Stimulated activated CD8-positive, alpha-beta memory T cell treated with anti-CD3 and anti-CD28 coated beads, Interleukin-7, amount 100 ng/mL, for 4 hours (primary cell): ENCODE measurements at places on chromosomes 5 and 9.
A peak's percentile ranks its signal among the peaks of the same experiment; 100 is the strongest.

- no peak for DNase-seq
Measured at GRCh38 chr9:4090491-4090890, 209.4 kb downstream of the GLIS3 start.

DNA sequence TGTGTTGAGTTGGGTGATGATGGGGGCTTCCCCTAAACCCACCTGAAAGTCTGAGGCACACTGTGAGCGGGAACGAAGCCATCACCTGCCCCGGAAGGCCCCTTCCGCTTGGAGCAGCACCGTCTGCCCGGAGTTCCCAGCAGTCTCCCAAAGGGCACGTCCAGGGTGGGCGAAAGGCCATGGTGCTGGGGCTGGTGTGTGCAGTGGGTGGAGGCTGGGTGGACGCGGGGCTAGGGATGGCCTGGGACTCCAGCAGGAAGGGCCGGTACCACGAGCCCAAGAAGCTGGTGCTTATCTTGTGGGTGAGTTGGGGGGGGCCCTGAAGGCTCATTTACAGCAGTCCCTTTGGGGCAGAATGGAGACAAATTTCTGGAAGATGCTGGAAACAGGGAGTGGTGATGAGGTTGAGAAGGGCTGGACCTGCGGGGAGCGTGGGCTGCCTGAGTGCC, 4.6 kb downstream of the FLT4 start:
- DNase-seq: no peak

- DNase-seq: no peak
Measured at GRCh38 chr9:80649001-80649420, 1040.3 kb downstream of the TLE1 start.

DNA sequence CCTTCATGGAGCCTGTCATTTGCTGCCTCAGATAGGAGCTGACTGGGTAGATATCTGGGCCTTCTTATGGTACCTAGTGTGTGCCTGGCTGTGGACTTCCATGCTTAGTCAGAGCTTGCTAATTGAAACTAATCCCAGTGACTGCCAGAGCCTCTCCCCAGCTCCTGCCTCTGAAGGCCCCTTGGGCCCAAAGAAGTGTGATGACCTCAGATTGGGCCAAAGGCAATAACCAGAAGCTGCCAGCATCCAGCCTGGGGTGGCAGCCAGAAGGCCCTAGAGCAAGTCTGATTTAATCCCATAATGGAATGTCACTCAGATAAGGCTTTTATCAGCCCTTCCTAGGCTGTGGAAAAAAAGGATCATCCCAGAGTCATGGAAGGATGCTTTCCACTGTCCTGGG, 17.1 kb upstream of the CDC23 start:
- DNase-seq: no peak

- DNase-seq: no peak
Measured at GRCh38 chr9:16207161-16207560, 654.3 kb downstream of the CCDC171 start.

- no peak for DNase-seq
Measured at GRCh38 chr5:30900367-30900766, 293.1 kb upstream of the CDH6 start.

GRCh38 chr5:151238303-151238741, 14.4 kb upstream of the CCDC69 start:
- no peak for DNase-seq

DNA sequence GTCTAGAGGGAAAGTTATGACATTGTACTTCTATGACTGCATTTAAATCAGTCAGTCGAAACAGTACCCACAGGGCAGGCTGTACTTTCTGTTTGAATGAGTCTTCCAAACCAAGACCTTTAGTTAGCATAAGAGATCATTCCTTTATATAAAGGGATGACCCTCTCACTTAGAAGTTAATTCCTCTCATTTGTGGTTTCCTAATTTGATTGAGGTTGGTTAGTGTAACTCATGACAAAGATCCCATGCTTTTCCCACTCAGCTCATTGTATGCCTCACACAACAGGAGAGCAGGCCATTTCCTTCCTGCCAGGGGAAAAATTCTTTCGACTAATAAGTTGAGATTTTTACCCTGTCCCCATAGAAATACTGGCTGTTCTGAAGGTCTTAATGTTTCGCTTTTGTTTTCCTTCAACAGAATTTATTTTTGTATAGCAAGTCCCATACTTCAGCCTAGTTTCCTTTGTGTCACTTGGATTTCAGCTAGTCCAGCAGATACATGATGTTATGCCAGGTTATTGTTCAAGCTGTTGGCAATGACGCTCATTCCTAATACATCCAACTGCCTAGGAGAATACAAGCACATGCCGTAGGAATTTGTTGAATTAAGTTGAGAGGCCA, 500.7 kb downstream of the SPATA31D1 start:
- no peak for DNase-seq

GRCh38 chr9:1337169-1337568, 287.0 kb downstream of the DMRT2 start:
- no peak for DNase-seq

GRCh38 chr9:69097923-69098593, 62.5 kb downstream of the FXN start:
- no peak for DNase-seq

- DNase-seq: no peak
Measured at GRCh38 chr5:73913971-73914370, 288.0 kb downstream of the ARHGEF28 start.

DNA sequence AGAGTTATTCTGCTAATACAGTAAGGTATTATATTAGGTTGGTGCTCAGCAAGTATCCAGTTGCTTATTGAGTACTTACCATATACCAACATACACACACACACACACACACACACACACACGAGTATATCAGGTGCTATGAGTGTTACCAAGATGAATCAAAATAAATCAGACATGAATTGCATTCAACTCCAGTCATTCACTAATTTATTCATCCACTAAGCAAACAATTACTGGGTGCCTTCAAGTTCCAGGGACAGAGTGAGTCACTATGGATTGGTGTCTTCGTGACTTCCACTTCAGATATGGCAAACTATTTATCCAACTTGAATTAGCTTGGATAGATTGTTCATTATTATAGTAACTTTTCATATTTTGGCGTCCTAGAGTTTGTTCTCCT, 140.7 kb upstream of the SLC44A1 start:
- DNase-seq: no peak

DNA sequence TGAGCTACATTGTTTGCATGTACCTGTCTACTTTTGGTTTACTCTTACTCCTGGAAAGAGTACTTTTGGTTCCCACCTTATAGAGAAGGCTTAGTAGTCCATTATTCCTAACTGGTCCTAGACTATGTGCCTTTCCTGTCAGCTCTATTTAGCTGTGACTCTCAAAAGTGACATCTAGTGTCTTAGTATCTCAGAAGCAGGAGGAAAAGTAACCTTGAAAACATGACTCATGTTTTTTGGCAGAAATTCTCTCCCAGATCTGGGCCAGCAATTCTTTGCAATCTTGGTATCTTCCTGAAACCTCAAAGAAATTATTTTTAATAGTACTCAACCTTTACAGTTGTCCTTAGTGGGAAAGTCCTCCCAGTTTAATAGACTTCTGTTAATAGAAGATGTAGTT, 691.7 kb upstream of the SEMA6A start:
- DNase-seq: no peak

DNA sequence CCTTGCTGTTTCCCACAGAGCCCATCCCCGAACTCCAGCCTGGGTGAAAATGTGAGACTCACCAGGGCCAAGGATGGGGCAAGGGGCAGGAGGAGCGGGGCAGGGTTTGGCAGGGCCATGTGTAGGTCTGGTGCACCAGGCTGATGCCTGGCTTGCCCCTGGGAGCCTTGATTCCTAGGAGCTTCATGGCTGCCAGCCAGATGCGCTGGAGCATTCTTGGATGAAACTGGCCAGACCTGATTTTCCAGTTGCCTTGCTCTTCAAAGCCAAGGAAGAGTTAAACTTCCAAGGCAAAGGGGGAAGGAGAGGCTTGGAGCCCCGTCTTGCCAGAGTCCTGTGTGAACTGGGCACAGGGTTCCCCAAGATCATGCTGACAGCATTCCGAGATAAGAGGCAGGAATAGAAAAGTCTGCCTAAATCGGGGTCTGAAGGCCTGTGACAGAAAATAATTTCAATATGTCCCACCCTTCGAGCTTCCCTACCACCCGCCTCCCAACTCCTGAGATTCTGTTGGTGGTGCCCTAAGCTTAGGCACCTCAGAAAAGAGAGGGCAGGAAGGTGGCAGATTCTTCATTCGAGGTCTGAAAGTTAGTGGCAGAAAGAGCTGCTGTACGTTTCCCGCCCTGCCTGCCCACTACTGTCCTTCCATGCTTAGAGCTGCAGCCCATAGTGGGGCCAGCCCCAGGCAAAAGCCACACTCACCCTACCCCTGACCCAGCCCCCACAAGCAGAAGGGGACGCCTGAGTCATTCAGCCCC, 20.4 kb downstream of the FAT2 start:
- no peak for DNase-seq

DNA sequence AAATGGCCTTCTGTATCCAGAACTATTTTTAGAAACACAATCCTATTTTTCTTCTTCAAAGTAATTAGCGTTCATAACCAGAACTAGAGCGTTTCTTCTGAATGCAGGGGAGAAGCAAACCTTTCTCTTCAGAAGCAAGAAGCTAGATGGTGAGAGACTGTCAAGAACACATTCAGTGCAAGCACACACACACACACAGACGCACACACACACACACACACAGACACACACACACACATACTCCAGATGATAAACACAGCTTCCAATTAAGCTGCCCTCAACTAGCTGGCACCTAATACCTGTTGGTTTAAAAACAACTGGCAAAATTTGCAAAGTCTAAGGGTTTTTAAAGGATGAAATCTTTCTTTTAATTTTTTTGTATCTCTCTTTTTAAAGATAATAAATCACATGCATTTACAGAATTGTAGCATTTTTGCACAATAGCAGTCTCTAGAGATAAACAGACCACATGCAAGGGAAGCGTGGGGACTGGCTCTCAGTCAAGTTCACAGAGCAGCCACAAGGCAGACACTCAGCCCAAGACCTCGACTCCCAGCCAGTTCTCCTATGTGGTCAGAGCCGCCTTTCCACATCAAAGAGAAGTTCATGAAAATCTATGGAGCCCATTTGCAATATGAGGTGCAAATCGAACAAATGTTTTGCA, 138.5 kb downstream of the TTLL11 start:
- DNase-seq: no peak

GRCh38 chr9:128070874-128071273, 2.8 kb downstream of the SLC25A25 start:
- no peak for DNase-seq

GRCh38 chr5:96885518-96886338, 9.4 kb downstream of the ERAP2 start:
- no peak for DNase-seq

DNA sequence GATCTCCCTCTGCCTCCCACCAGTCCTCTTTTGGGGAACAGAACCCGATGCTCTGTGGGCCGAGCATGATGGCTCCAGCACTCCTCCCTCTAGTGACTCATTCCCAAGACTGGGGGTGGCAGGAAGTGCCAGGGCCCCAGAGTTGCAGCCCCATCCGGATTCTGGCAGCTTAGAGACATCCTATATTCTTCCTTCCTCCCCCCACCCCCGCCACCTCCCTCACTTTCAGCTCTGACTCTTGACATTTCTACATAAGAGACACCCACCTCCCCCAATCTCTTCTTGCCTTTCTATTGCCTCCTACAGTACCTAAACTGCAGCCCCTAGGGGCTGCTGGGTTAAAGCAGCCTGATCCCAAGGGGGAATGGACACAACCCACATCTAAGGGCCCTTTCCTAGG, 47.1 kb upstream of the MATR3 start:
- peak; percentile 38 for DNase-seq

GRCh38 chr5:153713943-153714342, 223.5 kb downstream of the GRIA1 start:
- DNase-seq: no peak

DNA sequence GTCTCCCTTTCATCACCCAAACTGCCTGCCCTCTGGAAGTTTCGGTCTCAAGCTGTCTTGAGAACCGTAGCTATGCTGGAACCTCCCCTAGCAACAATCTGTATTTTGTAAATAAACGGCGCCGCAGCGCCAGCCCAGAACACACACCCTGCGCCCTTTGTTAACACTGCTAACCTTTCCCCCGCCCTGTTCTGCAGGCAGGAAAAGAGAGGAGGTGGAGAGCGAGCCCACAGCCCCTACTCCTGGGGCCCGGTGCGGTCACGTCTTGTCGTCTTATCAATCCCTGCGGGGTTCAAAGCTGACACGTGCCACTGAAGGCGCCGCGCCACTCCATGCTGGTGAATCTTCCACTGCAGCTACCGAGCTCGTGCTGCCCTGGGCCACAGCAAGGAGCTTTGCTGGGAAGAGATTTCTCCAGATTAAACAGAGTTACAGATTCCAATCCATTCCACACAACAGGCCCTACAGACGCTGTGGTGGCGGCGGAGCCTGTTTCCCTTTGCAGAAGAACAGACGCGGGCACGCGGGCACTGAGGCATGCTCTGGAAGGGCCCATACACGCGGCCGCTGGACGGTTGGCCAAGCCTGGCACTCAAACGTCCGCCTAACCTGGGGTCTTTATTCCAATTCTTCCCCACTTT, 25.3 kb downstream of the ZDHHC11B start:
- DNase-seq: no peak

DNA sequence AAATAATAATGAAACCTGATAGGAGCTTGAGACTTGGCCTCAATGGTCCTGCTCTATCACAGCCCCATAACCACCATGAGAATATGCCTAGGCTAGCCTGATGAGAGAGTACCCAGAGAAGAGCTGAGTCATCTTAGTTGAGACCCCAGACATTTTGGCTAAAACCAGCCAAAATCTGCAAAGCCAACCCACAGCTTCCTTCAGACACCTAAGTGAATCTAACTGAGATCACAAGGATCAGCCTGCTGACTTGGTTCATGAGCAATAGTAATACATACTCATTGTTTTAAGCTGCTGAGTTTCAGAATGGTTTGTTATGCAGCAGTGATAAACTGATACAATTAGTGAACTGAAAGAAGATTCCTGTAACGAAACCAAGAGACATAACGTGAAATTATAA, 473.7 kb upstream of the PTGER4 start:
- DNase-seq: no peak

DNA sequence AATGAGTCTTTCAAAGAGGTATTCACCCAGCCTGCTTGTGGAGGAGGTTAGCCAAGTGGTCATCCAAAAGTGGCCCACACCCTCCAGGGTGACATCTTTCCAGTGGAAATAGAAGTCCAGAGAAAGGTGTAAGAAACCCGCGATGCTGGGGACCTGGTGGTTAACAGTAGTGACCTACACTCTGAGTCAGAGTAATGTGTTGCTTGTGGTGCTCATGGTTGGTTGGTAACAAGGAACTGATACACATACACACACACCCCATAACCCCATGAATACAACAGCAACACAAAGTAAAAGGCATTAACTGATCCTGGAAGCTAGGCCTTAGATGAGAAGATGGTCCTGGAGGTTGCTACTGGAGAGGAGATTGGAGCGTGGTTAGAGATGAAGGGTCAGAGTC, 26.9 kb downstream of the MRPS30 start:
- no peak for DNase-seq

- no peak for DNase-seq
Measured at GRCh38 chr5:60820593-60821487, 23.2 kb downstream of the ELOVL7 start.

- DNase-seq: no peak
Measured at GRCh38 chr9:21744841-21745240, 57.6 kb upstream of the MTAP start.

DNA sequence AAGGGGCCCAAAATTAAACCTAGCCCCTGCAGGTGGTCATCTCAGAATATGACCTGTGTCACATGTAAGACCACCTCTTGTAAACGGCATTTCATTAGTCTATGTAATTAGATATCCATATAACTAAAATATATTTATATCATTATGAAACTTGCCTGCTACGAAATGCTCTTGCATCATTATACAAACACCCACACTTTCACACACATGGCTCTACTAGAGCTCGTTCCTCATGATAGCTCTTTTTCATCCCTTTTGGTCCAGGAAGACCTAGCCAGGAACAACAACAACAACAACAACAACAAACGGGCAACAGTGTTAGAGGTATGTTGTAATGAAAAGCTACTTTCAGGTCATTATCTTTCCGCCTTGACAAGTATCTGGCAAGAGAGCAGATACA, 58.6 kb downstream of the LHFPL2 start:
- DNase-seq: no peak
